Fibroblast of gingiva (primary cell): ENCODE measurements at places on chromosomes 3 and 15.
A peak's percentile ranks its signal among the peaks of the same experiment; 100 is the strongest.

DNA sequence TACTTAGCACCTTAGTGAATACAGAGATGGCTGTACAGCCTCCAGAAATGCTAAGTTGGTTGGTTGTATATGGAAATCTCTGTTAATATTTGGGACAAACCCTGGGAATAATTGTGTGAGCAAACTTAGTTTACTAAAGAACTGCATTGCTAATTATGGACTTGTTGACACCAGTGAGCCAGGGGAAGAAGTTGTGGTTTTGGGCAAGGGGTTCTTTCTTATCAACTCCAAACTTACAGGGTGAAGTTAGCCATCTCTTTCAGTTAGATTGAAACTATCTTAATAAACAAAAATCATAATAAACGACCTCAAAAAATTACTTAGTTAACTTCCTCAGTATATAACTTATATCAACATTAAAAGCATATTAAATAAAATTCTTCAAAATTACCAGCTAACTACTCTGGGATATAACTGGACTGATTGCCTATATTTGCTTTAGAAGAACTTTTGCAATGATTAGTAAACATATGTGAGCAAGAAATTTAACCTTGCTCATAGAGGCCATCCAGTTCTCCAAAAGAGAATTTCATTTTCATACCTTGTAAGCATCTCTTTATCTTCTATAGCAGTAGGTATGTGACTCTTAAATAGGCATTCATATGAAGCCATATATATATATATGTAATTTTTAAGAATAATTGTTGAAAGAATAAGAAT, 24.7 kb downstream of the MBNL1 start:
- no peak for DNase-seq

DNA sequence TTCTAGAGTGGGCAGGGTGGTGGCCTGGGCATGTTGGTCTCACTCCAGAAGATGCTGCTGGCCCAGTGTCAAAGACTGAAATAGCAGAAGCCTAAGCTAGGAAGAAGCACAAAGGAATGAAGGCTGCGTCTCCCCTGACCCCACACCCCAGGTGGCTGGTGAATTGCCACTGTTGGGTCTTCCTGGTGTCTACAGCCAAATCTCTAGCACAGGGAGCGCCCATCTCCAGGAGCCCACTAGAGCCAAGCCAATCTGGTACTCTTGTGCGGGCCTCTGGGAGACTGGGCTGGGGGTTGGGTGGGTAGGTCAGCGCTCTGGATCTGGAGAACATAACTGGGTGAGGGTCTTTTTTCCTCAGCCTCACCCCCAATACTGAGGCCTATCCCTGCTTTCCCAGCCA, 894 bp downstream of the TUSC2 start:
- DNase-seq, result no peak

DNA sequence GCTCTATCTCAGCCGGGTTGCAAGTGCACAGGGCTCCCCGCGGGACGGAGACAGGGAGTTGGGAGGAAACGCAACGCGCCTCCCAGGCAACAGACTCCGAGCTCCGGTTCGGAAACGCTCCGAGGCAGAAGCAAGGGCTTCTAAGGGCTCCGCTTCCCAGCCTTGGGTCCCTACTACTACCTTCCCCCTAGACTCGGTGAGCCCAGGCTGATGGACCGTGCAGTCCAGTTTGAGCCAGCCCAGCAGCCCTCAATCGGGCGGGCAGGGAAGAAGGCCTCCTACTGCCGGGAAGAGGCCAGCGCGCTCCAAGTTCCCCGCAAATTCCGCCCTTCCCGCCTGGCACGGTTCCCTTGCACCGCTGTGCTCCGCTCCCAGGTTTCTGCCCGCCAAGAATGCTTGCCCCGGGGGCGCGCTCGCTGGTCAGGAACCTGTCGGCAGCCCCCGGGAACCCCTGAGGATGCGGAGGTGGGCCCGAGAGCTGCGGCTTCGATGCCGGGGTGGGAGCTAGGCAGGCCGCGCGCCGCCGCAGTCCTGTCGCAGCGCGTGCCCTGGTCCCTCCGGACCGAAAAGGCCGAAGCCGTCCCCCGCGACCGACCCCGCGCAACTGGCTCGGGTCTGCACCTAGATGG, 728 bp downstream of the TRANK1 start:
- DNase-seq, result peak; percentile 56

DNA sequence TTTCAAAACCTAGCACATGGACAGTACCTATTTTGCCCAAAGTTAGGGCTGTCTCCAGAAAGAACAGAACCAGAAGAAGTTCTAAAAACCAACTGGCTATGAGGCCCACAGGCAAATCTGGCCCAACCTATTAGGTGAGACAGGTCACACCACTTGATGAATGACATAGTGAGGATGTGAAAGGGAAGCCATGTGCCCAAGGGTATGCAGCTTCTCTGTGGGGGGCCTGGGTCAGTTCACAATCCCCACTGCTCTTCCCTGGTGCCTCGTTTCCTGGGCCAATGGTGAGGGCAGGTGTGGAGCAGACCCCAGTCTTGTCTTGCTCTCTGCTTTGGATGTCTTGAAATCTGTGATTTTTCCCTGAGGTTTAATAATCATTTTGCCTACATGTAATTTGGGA, 8.9 kb downstream of the INSYN1 start:
- DNase-seq, result no peak

- no peak for DNase-seq
Measured at GRCh38 chr3:123105201-123106189, 38.7 kb downstream of the PDIA5 start.

DNA sequence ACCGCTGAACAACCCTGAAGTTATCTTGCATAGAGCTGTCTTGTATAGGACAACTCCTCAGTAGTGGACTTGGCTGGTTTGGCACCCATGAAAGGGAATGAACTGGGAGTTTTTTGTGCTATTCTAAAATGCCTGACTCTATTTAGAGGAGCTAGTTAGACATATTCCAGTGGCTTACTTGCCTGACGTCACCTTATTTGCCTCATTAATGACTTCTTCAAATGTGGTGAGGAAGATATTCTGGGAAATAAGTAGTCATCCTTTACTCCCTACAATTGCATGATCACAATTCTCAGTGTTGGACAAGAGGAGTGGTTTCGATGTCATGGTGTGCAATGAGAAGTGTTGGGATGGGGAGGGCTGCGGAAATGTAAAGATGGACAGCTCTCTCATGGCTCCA, 509.2 kb upstream of the MDFIC2 start:
- no peak for DNase-seq

- DNase-seq, result peak; percentile 97
Measured at GRCh38 chr15:44536962-44537734, at the start of gene EIF3J. TSS of gene EIF3J (plus strand) at chr15:44537147. CDS start at chr15:44537195, 48 bp downstream.

DNA sequence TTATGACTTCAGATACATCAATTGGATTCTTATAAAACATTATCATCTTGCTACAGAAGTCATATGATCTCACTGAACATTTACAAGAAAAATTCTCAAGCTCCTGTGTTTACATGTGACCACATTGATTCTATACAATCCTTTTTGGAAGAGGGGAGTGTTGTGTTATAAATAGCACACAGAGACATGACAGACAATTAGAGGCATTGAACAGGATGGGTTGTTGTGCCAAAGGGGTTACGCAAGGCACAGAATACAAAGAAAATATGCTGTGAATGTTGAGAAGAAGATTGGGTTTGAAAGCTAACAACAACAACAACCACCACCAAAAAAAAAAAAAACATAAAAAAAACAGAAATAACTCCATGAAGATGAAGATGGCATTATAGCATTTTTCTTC, 32.5 kb upstream of the TBL1XR1 start:
- DNase-seq, result peak; percentile 55

DNA sequence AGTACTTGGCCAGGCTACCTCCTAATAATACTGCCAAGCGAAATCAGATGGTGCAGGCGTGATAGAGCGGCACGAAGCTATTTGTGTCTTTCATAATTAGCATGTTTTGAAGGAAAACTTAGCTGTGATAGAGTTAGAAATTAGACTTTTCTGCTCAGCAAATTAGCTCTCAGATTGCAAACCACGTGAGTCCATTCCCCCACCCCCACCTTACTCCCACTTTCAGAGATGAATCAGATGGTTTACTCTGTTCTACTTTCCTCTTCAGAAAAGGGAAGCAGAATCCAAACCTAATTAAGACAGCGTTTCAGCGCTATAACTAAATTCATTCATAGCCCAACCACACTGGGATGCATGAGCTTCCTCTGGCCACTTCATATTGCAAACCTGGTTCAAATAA, 214.6 kb downstream of the SLCO3A1 start:
- no peak for DNase-seq

DNA sequence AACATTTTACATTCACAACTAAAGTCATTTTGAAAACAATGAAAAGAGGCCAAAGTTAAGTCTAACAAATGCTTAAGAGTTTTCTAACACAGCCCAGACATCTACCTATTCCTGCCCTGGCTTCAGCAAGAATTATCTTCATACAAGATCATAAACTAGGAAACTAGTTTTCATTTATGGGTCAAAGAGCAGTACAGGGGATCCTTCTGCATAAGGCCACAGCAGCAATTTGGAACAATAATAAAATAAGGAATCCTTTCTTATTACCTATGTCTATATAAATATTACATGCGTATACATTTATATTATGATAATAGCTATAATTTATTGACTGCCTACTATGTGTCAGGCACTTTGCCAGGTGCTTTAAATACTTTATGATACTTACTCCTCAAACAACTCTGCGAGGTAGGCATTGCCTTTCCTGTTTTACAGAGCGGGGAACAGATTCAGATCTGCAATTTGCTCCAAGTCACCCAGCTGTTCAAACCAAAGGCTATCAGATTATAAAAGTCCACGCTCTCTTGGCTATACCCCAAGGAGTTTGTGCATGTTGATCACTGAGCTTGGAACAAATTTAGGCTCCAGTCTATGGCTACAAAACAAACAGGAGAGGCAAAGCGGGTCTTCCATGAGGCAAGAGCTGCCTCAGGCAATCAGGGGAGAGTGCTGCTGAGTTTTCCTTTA, 196.4 kb downstream of the RORA start:
- DNase-seq, result peak; percentile 14

GRCh38 chr3:133706033-133706432, 40.2 kb upstream of the TF start:
- no peak for DNase-seq

GRCh38 chr3:148962513-148962912, 28.8 kb upstream of the GYG1 start:
- DNase-seq, result peak; percentile 44

- peak; percentile 5 for DNase-seq
Measured at GRCh38 chr3:144109944-144110343, 138.3 kb downstream of the DIPK2A start.

GRCh38 chr3:126481808-126482502, 6.3 kb upstream of the ZXDC start:
- peak; percentile 42 for DNase-seq

- no peak for DNase-seq
Measured at GRCh38 chr3:38566215-38566528, 70.0 kb downstream of the EXOG start.

DNA sequence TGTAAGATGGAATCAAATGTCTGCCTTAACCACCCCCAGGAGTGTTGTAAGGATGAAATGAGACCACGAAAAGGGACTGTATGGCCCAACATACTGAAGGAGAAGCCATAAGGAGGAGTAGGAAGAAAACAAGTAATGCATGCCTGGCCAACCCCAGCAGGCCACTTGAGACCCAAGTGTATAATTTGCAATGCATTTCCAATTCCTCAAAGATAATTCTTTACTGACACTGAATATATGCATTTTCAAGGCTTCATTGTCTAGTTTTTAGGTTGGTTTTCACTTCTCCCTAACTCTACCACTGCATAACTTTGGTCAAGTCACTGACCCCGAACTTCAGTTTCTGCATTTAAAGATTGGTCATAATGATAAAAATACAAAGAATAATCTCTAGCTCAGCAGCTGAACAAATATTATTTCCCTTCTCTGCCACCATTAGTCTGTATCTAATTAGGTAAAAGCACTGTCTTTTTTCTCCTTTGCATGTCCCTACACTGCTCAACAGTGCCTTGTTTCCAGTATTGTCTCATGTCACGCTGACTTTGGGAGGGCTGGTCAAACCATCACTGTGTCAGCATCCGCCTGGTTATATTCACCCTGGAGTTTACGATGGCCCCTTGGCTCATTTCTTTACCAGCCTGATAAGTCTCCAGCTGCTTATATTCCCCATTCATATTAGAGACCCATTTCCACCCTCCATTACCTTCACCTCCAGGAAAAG, 378.6 kb downstream of the NTRK3 start:
- DNase-seq, result no peak

- DNase-seq, result no peak
Measured at GRCh38 chr15:77162872-77163633, 92.1 kb upstream of the TSPAN3 start.

GRCh38 chr15:63079947-63080626, 37.5 kb downstream of the TPM1 start:
- DNase-seq, result no peak

DNA sequence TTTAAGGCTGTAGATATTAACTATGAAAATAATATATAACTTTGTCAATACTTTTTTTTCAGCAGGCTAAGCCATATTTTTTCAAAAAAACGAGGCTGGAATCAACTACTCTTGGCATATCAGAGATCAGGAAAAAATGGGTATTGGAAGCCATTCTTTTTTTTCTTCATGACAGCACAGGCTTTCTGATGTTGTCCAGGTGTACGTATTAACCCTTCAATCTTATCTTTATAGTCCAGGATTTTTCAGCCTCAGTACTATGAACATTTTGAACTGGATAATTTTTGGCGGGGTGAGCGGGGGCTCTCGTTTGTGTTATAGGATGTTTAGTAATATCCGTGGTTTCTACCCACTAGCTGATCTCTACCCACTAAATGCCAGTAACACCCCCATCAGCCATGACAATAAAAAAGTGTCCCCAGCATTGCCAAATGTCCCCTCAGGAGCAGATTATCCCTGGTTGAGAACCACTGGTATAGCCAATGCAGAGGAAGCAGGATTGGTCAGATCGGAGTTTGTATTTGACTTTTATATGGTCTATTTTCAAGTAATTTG, 52.0 kb downstream of the PLCL2 start:
- DNase-seq, result no peak

DNA sequence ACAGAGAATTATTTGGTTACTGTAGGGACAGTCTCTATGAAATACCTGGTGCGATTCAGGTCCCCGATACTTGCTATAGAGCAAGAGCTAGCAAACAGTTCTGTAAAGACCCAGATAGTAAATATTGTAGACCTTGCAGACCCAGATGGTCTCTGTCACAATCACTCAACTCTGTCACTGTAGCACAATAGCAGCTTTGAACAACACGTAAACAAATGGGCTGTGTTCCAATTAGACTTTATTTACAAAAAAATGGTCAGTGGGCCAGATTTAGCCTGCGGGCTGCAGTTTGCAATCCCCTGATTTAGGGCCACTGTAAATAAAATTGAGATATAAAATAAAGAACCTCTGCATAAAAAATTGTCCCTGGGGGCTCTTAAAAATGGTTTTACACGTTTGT, 127.7 kb downstream of the SV2B start:
- DNase-seq, result no peak

DNA sequence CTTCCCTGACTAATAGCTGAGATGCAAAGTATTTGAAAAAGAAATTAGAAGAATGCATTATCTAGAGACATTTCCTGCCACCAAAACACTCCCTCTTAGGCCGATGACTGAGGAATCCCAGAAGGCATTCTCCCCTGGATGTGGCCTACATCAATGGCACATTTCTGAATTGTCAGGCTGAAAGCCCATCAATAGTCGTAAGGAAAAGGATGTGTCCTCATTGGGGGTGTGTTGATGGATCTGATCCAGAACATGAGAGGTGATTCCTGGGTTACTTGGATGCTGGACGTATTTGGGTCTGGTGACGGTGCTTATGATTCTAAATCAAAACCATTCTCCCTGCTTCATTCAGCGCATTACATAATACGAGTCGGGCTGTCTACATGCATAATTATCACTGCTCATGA, 216.9 kb upstream of the CDIN1 start:
- DNase-seq, result peak; percentile 6

- no peak for DNase-seq
Measured at GRCh38 chr15:36469311-36469966, 110.0 kb upstream of the CDIN1 start.

GRCh38 chr15:98745650-98746374, 97.5 kb downstream of the IGF1R start:
- DNase-seq, result no peak
